ENCODE measurements at places on chromosomes 6 and 20.

DNA sequence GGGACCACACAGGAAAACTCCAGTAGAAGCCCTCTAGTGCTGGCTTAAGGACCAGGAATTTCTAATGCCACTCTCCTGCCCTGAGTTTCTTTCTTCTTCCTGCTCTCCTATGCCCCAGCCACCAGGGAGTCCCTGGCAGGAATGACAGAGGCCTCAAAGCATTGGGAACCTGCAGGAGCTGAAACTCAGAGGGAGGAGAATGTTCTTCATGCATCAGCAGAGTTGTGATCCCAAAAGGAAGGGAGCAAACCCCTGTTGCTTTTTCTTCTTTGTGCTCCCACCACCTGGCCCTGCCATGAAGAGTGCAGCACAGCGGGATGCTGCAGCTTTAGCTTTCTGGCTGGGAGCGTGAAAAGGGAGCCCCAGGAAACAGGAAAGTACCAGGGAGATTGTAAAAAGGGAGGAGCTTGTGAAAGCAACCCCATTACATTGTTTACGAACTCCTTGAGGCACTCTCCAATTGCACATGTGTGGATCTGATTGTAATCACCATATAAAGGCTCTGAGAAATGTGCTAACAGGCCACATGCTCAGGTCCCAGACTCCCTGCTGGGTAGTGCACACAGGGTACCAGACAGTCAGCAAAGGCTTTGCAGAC, 34.7 kb upstream of the FKBP1A start:
- DNase-seq, result peak; percentile 93

DNA sequence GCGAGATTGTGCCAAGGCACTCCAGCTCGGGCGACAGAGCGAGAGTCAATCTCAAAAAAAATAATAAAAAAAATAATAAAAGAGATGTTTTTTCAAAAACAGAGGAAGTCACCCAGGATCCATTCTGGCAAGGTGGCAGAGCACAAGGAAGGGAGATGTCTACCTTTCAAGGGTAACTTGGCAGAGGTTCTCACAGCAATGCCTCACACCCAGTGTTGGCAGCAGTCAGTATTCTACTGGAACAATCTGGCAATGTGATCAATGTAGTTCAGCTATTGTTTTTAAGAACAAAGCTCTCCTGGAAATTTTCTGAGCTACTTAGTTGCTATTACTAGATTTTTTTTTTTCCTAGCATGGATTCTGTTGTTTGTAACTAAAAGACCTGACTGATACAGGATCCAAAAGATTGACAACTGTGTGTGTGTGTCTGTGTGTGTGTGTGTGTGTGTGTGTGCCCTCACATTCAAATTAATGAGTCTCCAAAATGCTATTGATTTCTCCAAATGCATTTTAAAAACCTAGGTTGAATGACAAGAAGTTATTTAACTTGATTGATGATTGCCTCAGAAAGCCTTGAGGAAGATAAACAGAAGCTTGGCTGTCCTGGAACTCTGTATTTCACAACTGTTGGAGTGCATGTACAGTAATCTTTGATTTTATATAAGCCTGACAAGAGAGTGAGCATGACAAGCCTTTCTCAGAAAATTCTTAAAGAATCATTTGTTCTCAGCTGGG, 114.1 kb upstream of the RREB1 start:
- DNase-seq, result no peak

GRCh38 chr20:19314621-19315020, 102.2 kb downstream of the SLC24A3 start:
- DNase-seq, result no peak

DNA sequence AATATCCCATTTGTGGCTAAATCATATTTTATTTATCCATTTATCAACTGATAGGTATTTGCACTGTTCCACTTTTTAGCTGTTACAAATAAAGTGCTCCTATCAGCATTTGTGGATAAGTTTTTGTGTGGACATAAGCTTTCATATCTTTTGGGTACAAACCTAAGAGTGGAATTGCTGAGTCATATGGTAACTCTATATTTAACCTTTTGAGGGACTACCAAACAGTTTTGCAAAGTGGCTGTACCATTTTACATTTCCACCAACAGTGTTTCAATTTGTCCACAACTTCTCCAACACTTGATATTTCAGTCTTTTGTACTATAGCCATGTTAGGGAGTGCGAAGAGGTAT, 23.6 kb upstream of the ECHDC1 start:
- no peak for DNase-seq

DNA sequence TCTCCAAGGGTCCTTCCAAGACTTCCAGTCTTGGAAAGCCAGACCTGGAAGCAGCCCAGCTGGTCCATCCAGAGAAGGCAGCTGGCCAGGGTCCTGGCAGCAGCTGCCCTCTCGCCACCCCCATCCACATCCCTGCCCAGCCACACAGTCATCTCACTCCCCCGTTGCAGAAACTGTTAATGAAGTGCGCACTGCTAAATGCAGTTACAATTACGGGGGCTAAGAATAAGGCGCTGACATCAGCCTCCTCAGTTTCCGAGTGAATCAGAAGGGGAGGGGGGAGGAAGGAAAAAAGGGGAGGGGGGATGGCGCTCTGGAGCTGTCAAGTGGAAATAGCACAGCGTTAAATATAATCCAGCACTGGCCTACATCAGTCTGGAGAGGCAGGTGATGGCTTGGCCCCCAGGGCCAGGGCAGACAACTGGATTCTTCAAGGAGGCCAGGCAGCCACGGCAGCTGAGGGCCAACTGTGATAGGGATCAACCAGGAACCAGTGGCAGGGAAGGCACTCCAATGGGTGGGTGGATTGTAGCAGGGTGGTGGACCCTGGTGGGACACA, 6.9 kb downstream of the RIMS4 start:
- no peak for DNase-seq

- no peak for DNase-seq
These were observed 2.0 kb upstream of the PLCG1 start for GRCh38 chr20:41135187-41135887.

DNA sequence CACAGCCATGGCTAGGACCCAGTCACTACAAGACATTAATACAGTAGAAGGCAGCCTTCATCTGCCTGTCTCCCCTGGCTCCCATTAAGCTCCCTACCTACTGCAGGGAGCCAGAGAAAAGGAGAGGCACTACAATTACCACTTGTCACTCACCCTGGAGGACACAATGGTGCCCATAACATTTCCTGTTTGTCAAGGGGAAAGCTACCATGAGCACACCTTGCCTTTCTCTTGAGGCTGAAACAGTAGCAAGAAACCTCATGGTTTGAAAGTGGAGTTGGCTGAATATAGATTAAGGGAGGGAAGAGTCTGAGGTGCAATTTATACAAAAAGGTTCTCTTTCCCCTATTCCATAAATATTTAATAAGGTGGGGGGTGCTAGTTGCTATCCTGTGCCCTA, 27.9 kb downstream of the STK38 start:
- DNase-seq, result no peak

DNA sequence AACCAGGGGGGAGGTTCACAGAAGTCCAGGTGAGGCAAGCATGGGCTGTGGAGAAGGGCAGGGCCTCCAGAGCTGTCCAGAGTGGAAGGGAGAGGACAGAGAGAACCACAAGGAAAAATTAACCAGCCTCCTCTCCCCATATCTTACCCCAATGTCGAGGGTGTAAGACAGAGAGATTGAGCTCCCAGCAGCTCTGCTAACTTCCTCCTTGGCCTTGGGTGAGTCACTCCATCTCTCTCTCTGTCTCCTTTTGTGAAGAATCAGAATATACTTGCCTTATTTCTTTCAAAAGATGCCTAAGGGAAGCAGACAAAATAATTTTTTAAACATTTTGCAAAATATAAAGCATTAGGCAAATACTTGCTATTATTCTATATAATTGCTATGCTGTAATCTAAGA, 58.3 kb upstream of the IYD start:
- DNase-seq, result no peak

DNA sequence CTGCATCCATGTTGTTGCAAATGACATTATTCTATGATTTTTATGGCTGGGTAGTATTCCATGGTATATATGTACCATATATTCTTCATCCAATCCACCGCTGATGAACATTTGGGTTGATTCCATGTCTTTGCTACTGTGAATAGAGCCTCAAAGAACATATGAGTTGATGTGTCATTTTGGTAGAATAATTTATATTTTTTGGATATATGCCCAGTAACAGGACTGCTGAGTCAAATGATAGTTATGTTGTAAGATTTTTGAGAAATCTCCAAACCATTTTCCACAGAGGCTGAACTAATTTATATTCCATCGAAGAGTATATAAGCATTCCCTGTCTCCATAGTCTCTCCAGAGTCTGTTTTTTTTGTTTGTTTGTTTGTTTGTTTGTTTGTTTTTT, 1373.5 kb downstream of the GRIK2 start:
- DNase-seq, result no peak

GRCh38 chr6:90406957-90407356, 110.3 kb upstream of the BACH2 start:
- DNase-seq, result no peak

DNA sequence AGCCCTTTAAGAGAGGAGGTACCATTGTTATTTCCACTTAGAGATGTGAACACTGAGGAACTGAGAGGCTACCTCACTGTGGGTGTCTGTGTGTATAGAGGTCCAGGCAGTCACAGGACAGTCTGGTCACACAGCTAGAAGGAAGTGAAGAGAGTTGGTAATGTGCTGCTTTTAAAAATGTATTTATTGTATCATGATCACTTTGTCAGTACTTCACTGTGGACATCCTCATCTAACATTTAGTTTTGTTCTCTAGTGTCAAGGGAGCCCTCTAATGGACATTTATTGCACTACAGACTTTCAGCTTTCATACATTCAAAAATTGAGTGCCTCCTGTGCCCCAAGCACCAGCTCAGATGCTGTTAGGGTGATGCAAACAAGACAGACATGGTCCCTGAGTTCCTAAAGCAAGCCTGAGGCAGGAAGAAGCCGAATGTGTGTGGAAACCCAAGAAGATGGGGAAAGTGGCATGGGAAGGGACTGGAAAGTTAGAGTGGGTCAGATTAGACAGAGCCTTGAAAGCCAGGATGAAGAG, 123.0 kb downstream of the SLC16A10 start:
- peak; percentile 16 for DNase-seq

GRCh38 chr6:62971976-62972658, 239.2 kb upstream of the FKBP1C start:
- DNase-seq, result no peak

DNA sequence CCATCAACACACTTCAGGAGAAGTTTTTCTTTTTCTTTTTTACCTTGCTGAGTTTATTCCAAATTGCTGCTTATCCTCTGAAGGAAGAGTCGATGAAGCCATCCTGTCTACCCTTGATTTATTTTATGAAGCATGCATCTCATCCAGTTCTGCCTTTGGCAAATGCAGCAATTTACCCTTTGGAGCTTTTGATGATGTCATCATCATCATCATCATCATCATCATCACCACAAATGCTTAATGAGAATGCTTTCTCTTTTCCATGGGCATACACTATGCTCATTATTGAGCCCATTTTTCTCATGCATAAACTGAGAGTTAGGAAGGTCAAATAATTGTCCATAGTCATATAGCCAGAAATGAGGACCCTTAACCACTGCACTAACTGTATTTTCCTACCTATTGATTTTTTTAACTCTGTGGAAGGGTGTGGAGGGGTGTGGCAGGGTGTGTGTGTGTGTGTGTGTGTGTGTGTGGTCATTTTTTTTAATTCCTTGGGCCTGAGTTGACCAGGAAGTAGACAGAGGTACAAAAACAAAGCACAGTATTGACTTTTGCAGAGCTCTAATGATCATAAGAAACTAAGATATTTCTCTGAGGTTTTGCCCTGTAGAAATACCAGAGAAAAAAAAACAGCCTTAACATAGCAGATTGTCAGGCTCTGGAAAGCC, 82.8 kb downstream of the COL9A1 start:
- DNase-seq, result no peak

DNA sequence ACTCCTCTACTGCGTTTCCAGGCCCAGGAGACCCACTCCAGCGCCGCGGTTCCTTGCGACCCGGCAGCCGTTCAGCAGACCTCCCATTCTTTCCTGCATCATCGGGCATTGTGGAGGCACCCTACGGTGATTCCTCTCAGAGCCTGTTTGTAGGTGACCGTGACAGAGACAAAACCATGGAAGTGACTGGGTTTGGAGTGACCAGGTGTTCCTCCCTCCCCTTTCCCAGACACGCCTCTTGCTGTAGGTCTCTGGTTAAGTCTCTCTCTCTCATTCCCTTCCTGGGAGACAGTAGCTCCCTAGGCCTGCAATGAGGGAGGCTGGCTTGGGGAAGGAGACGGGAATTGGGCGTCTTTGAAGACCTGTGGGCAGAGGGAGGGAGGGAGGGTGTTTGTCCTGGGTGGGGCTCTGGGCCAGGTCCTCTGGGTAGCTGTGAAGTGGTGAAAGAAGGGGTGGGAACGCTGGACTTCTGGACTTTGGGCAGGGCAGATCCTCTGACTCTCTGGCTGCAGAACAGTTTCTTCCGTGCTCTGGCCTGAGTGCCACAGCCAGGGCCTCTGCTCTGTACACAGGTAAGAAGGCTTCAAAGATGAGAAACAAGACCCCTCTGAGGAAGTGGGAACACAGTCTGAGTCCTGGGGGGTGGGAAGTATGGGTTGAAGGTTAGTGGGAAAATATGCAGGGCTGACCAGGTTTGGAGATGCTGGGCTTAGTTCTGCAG, 763 bp downstream of the KLC4 start:
- no peak for DNase-seq

DNA sequence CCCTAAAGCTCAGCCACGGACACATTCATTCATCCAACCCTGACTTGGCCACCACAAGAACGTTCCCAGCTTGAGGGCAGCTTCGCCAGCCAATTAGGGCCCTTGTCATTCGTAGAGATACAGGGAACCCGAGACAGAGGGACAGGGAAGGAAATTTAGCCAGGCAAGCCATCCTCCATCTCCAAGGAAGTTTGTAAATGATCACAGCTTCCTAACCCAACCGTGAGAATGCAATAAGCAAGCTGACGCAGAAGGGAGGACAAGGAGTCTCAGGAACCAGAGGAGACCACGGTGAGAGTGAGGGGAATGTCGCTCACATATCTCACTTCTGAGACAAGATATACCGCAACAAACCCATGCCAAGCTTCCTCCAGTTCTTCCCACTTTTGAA, 1.4 kb downstream of the TRAM2 start:
- no peak for DNase-seq

GRCh38 chr6:158471339-158471738, 88.6 kb upstream of the TMEM181 start:
- no peak for DNase-seq

DNA sequence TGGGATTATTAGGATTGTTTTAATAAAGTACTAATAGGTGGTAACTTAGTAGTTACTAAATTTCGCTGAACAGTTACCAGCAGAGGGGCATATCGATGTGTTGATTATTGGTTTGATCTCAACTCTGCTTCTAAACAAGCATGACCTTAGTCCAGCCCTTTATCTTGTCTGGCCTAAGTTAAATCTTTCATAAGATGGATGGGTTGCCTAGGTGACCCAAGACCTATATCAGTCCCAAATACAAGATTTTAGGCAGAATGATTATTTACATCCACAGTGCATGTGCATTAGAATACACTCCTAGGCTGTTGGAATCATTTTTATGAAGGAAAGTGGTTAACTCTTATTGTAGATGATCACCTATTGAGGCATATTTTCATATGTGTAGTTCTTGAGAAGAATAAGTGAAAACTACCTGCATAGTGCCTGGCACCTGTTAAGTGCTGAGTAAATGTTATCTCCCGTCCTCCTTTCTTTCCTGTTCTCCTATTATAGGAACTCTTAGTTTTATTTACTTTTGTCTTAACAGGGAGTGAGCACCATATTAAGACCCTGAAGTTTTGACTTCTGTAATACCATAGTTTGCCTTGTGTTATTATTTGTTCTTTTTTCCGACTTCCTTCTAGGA, 1.1 kb downstream of the HSF2 start:
- DNase-seq, result no peak

All from NCI-H2081 treated with DMSO at 0.1 percent for 48 hours (cell line).